ENCODE measurements at places on chromosomes 13 and 19. TPM values are rescaled to one million over a fixed set of nuclear protein-coding genes. Genes with fewer than 3 reads are reported as not detected.

DNA sequence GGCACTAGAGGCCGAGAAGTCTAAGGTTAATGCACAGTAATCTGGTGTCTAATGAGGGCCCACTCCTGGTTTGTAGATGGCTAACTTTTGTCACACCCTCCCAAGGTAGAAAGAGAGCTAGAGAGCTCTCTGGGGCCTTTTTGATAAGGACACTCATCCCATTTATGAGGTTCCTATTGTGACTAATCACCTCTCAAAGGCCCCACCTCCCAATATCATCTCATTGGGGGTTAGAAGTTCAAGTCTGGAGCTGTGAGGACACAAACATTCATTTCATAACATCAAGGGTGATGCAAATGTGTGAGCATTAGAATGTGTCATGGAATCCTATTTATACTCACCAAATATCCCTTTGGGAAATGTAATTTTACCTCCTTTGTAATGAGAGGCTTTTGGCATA, 79.2 kb upstream of the SLC10A2 start:
- no peak for DNase-seq

- no peak for DNase-seq
Measured at GRCh38 chr19:46111376-46111775, 13.1 kb downstream of the IGFL3 start.

GRCh38 chr19:48493718-48494401, 17.8 kb downstream of the LMTK3 start:
- DNase-seq: no peak

DNA sequence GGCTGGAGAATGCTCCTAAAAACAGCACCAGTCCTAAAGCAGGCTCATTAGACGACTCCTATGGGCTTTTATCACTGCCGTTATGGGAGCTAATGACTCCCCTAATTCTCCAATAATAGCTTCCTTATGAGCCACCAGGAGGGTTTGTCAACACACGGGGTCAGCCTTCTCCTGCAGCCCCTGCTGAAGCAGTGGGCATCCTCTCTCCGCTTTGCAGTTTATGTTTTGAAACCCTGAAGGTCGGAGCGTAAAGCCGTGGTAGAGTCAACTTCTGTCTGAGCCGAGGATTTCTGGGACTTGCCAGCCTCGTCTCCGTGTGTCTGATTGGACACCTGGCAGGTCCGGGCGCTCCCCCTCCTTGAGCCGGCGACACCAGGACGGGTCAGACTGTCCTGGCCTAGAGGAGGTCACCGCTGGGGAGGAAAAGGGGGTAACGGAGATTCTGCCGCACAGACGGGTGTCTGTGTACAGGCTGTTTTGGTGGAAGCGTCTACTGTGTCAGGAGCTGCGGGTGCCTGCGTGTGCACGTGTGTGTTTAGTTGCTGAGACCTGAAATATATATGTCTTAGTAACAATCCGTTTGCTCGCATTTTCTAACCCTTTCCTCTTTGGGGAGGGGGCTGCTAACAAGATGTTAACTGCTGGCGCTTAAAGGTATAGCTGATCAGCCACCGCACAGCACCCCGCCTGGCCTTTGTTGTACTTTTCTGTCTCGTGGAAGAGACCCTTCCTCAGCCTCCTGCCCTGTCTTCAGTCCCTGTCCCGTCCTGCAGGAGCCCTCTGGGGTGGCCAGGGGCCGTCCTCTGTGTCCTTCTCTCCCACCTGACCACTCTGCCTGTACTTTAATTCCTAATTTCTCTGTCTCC, 1.9 kb downstream of the KDM4B start:
- DNase-seq: peak; percentile 38

- DNase-seq: no peak
Measured at GRCh38 chr19:51754770-51755169, 3.1 kb upstream of the FPR1 start.

DNA sequence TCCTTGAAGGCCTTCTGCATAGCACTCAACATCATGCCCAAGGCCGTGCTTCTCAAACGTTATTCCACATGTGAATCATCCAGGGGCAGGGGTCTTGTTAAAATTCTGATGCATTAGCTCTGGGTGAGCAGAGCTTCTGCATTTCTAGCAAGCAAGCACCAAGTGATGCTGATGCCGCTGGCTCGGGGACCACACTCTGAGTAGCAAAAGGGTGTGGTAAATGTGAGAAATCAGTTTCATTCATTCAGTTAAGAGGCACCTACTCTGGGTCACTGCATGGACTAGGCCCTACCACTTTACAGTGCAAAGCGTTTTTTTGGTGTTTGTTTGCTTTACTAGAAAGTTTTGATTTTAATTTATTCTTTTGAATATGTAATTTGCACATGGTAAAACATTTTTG, 7.2 kb downstream of the KRTDAP start:
- no peak for DNase-seq

GRCh38 chr13:101618440-101619187, 166.1 kb downstream of the ITGBL1 start:
- DNase-seq: no peak

DNA sequence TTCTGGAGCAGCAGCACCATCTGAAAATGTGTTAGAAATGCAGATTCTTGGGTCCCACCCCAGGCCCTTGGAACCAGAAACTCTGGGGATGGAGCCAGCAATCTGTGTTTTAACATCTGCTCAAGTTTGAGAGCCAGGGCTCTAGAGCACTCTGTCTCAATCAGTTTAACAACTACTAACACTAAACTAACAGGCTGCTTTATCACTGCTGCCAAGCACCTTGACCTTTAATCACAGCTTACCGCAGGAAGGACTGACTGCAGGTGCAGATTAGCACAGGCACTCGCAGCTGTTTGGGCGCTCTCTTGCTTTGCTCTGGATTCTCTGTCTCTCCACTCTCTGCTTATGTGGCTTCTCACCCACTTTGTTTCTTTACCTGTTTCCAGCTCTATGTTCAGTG, 163.5 kb downstream of the MTUS2 start:
- no peak for DNase-seq

DNA sequence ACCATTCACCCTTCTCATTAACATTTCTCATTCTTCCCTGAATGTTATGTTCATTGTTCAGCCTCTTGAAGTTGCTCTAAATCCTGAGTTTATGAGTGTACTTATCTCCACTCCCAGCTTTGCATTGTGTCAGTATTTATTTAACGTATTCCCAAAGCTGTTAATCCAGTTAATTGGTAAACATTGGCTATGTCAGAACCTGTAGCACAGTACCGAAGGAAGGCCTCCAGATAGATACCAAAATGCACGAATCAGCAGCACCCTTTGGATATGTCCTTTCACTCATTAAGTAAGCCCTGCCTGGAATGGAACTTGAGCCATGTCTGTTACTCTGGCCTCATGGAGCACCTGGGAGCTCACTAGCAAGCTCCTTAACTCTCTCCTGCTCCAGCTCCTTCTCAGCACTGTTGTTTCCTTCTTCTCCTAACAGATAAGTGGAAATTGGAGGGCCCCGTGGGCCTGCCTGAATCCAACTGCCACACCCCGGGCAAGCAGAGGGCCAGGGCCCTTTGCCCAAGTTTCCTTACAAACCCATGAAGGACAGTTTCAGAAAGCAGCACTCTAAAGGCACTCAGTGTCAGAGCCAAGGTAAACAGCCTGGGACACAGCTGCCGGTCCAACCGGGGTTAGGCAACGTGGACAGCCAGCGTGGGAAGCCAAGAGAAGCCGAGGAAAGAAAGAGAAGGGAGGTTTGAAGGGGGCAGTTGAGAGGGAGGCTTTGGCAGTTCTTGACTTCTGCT, 155.0 kb upstream of the SERP2 start:
- DNase-seq: peak; percentile 59

The PEAK3 gene
- total RNA-seq: 0.29 TPM

The MADCAM1 gene
- total RNA-seq: 4.3 TPM

The TNFSF13B gene
- 2.0 TPM for total RNA-seq

The COL4A2 gene
- total RNA-seq: 74.2 TPM

The ZNF132 gene
- total RNA-seq: 9.8 TPM

Measured in mucosa of descending colon (tissue), 3 donors.